Left kidney (tissue), 8 donors: ENCODE measurements at places on chromosomes 4 and X. TPM values are rescaled to one million over a fixed set of nuclear protein-coding genes. Genes with fewer than 3 reads are reported as not detected.

LGI2 gene
- 26.7 TPM for polyA plus RNA-seq

ZNF185 gene
- 42.6 TPM for polyA plus RNA-seq

GYPA gene
- polyA plus RNA-seq = 2.7 TPM

HPGD gene
- polyA plus RNA-seq = 59.8 TPM

CCNB3 gene
- 1.6 TPM for polyA plus RNA-seq

ZMYM3 gene
- polyA plus RNA-seq = 72.8 TPM

ATOH1 gene
- polyA plus RNA-seq = not detected

S100G gene
- polyA plus RNA-seq = not detected

DOK7 gene
- 1.5 TPM for polyA plus RNA-seq

HUWE1 gene
- 193 TPM for polyA plus RNA-seq

CNKSR2 gene
- 1.9 TPM for polyA plus RNA-seq

HERC5 gene
- polyA plus RNA-seq = 6.0 TPM

TACR3 gene
- polyA plus RNA-seq = 2.6 TPM

CLDN34 gene
- 0.18 TPM for polyA plus RNA-seq

SLC34A2 gene
- 27.6 TPM for polyA plus RNA-seq

C1QTNF7 gene
- 27.6 TPM for polyA plus RNA-seq

SNCA gene
- polyA plus RNA-seq = 53.9 TPM

JAKMIP1 gene
- polyA plus RNA-seq = 0.08 TPM

IL2 gene
- not detected for polyA plus RNA-seq

SPP1 gene
- 127 TPM for polyA plus RNA-seq
